ENCODE measurements at places on chromosomes 3 and 15. TPM values are rescaled to one million over a fixed set of nuclear protein-coding genes. Genes with fewer than 3 reads are reported as not detected.

- H3K27me3 ChIP-seq = no peaks in the 10 kb centered on the region
- DNase-seq = no peak
- no peak overlapping the region for H3K27ac ChIP-seq
- H3K36me3 ChIP-seq = peaks cover 15% of the 10 kb centered on the region
- H3K4me1 ChIP-seq = peaks cover 26% of the 10 kb centered on the region
Measured at GRCh38 chr3:192867645-192868044, 50.0 kb downstream of the MB21D2 start.

DNA sequence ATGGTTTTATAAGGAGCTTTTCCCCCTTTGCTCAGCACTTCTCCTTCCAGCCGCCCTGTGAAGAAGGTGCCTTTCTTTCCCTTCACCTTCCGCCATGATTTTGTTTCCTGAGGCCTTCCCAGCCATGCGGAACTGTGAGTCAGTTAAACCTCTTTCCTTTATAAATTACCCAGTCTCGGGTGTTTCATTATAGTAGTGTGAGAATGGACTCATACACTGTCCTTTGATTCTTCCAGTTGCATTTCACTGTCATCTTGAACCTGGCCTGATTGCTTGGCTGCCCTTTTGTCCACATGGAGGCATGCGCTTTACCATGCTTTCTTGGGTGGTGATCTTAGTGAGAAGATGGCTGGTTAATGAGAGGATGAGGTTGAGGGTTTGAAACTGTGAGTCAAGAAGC is 23.2 kb downstream of the USP13 start:
- H3K4me1 ChIP-seq = no peaks in the 10 kb centered on the region
- H3K27ac ChIP-seq = no peak overlapping the region
- H3K4me3 ChIP-seq = no peak overlapping the region

GRCh38 chr3:154025007-154025406 is 96.2 kb upstream of the ARHGEF26 start:
- H3K4me1 ChIP-seq = no peaks in the 10 kb centered on the region
- H3K27me3 ChIP-seq = peaks cover 7% of the 10 kb centered on the region
- DNase-seq = no peak

CILP gene
- total RNA-seq = not detected

DNA sequence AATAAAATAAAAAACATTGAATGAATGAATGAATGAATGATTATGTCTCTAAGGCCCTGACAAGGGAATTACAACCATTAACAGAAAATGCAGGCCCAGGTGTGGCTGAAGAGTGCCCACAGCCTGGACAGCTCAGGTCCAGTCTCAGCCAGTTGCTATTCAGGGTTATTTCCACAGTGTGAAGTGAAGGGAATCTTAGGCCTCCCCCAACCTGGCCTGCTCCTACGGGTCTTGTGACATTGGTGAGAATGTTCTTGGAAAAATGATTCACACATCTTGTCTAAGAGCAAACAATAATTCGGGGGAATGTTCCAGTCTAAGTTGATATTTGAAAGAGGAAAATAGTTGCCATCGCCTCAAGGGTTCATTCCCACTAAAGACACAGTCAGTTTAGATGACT is 37.0 kb downstream of the MINDY4B start:
- no peak overlapping the region for H3K27ac ChIP-seq
- no peak for DNase-seq
- H3K36me3 ChIP-seq = no peaks in the 10 kb centered on the region
- peaks cover 4% of the 10 kb centered on the region for H3K4me1 ChIP-seq
- no peak overlapping the region for H3K4me3 ChIP-seq

KIF7 gene
- total RNA-seq = 0.15 TPM

- peaks cover 25% of the 10 kb centered on the region for H3K36me3 ChIP-seq
- no peak overlapping the region for H3K27ac ChIP-seq
- H3K4me3 ChIP-seq = no peak overlapping the region
- H3K27me3 ChIP-seq = no peaks in the 10 kb centered on the region
Measured at GRCh38 chr3:16279010-16279801, 14.2 kb downstream of the OXNAD1 start.

SPTSSB gene
- not detected for total RNA-seq

ROPN1 gene
- not detected for total RNA-seq

DNA sequence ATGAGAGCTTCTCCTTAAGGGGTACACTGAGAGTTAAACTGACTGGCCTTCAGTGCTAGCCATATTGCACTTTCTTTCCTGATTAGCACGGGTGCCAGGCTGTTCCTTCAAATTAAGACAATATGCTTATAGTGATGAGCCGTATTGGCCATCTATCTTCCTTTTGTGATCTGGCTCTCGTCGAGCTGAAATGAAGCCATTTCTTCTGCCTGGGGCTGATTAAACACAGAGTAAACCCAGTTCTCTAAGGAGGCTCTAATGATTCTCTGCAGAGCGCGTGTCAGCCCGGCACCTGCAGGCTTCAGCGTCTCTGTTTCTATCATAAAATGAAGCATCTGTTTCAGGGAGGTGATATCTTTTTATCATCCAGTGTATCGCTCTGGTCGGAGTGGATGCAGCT is 107.5 kb upstream of the NR2F2 start:
- H3K27me3 ChIP-seq = no peaks in the 10 kb centered on the region
- no peak overlapping the region for H3K27ac ChIP-seq
- no peaks in the 10 kb centered on the region for H3K4me1 ChIP-seq
- H3K4me3 ChIP-seq = no peak overlapping the region
- no peak for DNase-seq

DNA sequence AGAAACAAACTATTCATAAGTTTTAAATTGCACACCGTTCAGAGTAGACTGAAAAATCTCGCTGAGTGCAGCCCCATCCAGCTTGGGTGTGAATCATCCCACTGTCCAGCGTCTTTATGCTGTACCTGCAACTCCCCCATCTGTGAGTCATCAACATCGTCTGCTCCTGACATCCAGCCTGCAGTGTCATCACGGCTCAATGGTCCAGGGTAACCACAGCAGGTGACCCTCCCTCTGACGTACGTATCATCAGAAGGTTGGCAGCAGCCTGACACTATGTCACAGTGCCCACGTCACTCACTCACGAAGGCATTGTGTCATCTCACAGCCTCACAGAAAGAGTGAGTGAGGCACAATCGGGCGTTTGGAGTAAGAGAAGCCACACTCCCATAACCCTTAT is 65.2 kb downstream of the TPRA1 start:
- H3K4me1 ChIP-seq = no peaks in the 10 kb centered on the region
- no peaks in the 10 kb centered on the region for H3K36me3 ChIP-seq
- no peak overlapping the region for H3K4me3 ChIP-seq
- no peak for DNase-seq
- H3K27ac ChIP-seq = no peak overlapping the region
- H3K27me3 ChIP-seq = peaks cover 21% of the 10 kb centered on the region

DNA sequence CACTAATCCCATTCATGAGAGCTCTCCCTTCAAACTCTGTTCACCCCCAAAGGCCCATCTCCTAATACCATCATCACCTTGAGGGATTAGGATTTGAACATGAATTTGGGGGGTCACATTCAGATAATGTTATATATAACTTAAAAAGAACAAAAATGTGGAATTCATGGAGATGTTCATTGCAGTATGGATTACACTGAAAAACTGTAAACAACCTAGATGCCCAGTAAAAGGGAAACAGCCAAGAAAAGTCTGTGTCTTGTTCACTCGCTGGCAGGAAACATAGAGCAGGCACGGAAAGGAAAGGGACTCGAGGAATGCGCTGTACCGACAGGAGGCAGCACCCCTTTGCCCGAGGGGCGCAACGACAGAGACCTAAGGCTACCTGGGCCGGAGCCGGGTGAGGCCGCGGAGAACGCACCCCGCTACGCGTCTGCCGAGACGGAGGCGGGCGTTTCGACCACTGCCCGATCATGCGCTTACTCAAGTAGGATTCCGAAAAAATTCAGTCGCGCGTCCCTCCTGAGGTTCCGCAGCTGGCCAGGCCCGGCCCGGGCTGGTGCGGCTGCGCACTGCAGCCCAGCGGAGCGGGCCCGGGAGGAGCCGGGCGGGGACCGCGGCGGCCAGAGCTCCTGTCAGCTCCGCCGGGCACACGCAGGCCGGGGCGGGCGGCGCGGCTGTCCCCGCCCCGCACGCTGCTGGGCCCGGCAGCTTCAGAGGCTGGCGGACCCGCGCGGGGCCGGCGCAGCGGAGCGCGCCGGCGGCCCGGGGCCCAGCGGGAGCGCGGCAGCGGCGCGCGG is 862 bp upstream of the MAN2A2 start:
- peak; percentile 77 for DNase-seq
- H3K4me3 ChIP-seq = peak overlapping the region; percentile 80
- no peaks in the 10 kb centered on the region for H3K27me3 ChIP-seq
- peaks cover 40% of the 10 kb centered on the region for H3K4me1 ChIP-seq
- peaks cover 29% of the 10 kb centered on the region for H3K36me3 ChIP-seq

DNA sequence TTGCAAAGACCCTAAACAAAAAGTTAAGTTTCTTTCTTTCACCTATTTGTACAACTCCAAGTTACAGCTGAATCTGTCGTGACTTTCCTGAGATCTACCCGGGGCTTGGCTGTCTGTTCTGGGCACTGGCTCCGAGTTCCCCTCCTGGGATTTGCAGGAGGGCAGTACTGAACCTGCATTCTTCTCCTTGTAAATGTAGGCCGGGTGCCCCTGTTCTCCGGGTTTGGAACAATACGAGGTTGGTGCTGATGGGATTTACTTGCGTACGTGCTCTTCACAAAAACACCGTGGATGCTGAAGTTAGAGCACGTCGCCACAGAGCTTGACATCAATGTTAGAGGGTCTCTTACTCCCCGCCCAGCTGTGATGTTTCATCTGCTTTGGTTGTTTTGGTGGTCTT is 48.1 kb downstream of the KLHL25 start:
- H3K27me3 ChIP-seq = no peaks in the 10 kb centered on the region
- H3K36me3 ChIP-seq = peaks cover 63% of the 10 kb centered on the region
- no peak for DNase-seq
- no peaks in the 10 kb centered on the region for H3K4me1 ChIP-seq
- H3K4me3 ChIP-seq = no peak overlapping the region
- H3K27ac ChIP-seq = no peak overlapping the region

DNA sequence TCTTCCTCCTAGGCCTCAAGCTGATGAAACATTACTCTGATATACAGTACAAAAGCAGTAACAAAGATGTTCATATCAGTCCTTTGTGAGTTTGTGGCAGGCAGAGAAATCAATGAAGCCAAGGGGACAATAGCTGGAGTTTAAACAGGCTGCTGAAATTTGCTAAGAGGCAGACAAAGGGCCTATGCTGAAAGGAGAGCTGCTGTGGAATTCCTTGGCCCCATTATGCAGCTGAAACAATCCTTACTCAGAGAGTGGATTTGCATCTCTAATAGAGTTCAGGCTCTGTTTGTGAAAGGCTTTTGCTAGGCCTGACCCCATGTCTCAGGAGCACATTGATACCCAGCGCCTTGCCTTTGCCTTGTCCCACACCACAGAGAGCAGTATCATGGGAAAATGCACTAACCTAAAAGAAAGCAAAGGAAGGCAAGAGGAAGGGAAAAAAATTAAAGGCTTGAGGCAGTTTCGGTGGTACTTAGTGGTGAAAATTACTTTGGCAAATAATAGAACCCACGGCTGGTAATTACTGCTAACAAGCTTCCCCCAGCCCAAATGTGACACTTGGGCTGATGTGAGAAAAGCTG is 195.0 kb upstream of the EPHA3 start:
- H3K4me1 ChIP-seq = no peaks in the 10 kb centered on the region
- no peak overlapping the region for H3K27ac ChIP-seq
- no peak for DNase-seq
- H3K36me3 ChIP-seq = no peaks in the 10 kb centered on the region
- no peak overlapping the region for H3K4me3 ChIP-seq

GRCh38 chr15:49135342-49135857 is 20.0 kb downstream of the COPS2 start:
- H3K27me3 ChIP-seq = no peaks in the 10 kb centered on the region
- H3K4me3 ChIP-seq = no peak overlapping the region

DNA sequence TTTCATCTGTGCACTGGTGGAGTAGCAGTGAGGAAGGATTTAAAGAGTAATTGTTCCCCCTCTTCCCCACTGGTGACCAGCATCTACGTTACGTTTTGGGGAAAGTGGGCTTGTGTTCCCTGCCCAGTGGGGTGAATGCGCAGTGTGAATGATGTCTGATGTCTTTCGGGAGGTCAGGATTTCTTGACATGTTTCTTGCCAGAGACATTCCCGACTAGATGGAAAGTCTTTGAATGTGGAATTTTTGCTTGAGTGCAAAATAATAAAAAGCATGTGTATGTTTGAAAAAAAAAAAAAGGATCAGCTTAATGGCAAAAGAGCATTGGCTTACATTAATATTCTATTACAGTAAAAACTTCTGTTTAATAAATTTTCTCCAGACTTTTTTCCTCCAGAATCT is 632.2 kb downstream of the FOXP1 start:
- H3K27me3 ChIP-seq = no peaks in the 10 kb centered on the region
- H3K4me1 ChIP-seq = peaks cover 2% of the 10 kb centered on the region
- DNase-seq = no peak
- no peak overlapping the region for H3K27ac ChIP-seq

GRCh38 chr3:21185816-21186314 is 565.1 kb downstream of the ZNF385D start:
- DNase-seq = no peak
- no peaks in the 10 kb centered on the region for H3K36me3 ChIP-seq
- no peaks in the 10 kb centered on the region for H3K27me3 ChIP-seq

GRCh38 chr15:90113166-90113565 is 10.9 kb upstream of the IDH2 start:
- H3K4me3 ChIP-seq = no peak overlapping the region
- no peak overlapping the region for H3K27ac ChIP-seq
- H3K27me3 ChIP-seq = peaks cover 10% of the 10 kb centered on the region
- peaks cover 5% of the 10 kb centered on the region for H3K36me3 ChIP-seq
- DNase-seq = no peak

CYP1A2 gene
- total RNA-seq = not detected

- no peak overlapping the region for H3K4me3 ChIP-seq
- H3K27me3 ChIP-seq = peaks cover 35% of the 10 kb centered on the region
- peaks cover 12% of the 10 kb centered on the region for H3K36me3 ChIP-seq
- no peak for DNase-seq
- H3K27ac ChIP-seq = no peak overlapping the region
Measured at GRCh38 chr15:76349301-76350070, 12.9 kb downstream of the ISL2 start.

CSPG5 gene
- 0.30 TPM for total RNA-seq
